ENCODE measurements at places on chromosomes 4 and X.

GRCh38 chrX:39586359-39586758 lies 511.4 kb downstream of the BCOR start:
- no peak for DNase-seq

GRCh38 chr4:4995103-4995907 lies 24.0 kb downstream of the CYTL1 start:
- DNase-seq, result no peak

- no peak for DNase-seq
Observed at GRCh38 chr4:7657545-7658297, 223.0 kb upstream of the PSAPL1 start.

- DNase-seq, result no peak
Observed at GRCh38 chr4:148048598-148048997, 316.7 kb downstream of the ARHGAP10 start.

GRCh38 chr4:53684136-53685130 lies 93.1 kb upstream of the LNX1 start:
- no peak for DNase-seq

GRCh38 chr4:175273995-175274753 lies 356.0 kb downstream of the ADAM29 start:
- DNase-seq, result no peak

All from activated T-helper 1 cell treated with anti-CD3 and anti-CD28 coated beads, Interleukin-2, amount 50 U/mL, for 16 hours (primary cell).